Stimulated activated CD4-positive, alpha-beta T cell treated with anti-CD3 and anti-CD28 coated beads, TNF-alpha, amount 100 ng/mL, for 4 hours (primary cell): ENCODE measurements at places on chromosomes 1 and 21.

GRCh38 chr1:201142011-201142848 lies 12.0 kb downstream of the TMEM9 start:
- DNase-seq: no peak

DNA sequence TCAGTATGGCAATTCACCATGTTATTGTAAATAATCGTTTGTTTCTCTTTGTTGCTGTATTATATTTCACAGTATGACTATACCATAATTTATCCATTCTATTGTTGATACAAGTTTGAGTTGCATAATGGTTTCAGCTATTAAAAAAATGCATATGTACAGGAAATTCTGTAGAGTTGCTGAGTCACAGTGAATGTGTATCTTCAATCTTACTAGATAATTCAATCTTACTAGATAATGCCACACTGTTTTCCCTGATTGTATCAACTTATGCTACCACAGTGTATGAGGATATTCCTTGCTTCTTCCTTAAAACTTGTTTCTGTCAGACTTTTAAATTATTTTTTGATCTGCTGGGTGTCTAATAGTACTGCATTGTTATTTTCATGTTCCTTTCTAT lies 3.5 kb upstream of the COA6 start:
- no peak for DNase-seq

GRCh38 chr1:41783189-41783639 lies 135.5 kb downstream of the HIVEP3 start:
- no peak for DNase-seq

DNA sequence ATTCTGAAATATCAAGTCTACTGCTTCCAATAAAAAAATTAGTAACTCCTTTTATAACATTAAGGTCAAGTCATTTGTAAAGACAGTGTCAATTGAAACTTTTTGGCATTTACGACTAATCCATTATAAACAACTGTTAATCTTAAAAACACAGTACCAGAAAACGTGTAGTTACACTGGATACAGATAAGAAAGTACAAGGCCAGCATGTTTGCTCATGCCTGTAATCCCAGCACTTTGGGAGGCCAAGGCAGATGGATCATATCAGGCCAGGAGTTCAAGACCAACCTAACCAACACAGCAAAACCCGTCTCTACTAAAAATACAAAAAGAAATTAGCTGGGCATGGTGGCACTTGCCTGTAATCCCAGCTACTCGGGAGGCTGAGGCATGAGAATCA lies 29.4 kb downstream of the DENND1B start:
- DNase-seq: no peak

DNA sequence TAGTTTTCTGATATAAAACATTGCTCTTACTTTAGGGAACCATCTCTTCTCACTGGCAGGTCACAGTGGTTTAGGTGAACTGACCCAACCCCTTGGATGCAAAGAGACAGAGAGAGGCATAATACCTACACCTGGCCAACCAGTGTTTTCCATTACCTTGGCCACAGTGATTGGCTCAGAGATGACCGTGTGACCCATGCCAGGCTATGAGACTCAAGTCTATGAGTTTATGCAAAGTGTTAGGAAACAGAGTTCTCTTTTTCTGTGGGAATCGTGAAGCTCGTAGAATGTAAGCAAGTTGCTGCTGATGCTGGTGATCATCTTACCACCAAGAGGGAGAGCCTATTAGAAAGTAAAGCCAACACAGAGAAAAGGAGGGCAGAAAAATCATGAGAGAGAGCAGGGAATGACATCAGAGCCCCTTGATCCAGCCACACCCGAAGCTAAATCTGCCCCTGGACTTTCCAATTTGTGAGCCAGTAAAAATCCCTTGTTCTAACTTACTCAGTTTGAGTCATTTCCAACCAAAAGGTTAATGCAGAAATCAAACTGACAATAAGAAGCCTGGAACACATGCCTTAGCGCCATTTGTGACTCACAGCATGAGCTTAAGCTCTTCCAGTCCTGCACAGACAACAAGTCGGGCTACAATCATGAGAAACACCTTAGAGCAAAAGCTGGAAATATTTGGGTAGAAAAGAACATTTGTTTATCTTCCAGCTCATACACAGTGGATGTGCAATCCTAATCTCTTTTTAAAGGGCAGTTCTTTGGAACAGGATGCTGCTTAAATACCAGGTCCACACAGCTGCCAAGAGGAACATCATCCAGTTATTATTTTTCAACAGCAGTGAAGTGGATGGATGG lies 81.3 kb upstream of the KAZN start:
- no peak for DNase-seq

DNA sequence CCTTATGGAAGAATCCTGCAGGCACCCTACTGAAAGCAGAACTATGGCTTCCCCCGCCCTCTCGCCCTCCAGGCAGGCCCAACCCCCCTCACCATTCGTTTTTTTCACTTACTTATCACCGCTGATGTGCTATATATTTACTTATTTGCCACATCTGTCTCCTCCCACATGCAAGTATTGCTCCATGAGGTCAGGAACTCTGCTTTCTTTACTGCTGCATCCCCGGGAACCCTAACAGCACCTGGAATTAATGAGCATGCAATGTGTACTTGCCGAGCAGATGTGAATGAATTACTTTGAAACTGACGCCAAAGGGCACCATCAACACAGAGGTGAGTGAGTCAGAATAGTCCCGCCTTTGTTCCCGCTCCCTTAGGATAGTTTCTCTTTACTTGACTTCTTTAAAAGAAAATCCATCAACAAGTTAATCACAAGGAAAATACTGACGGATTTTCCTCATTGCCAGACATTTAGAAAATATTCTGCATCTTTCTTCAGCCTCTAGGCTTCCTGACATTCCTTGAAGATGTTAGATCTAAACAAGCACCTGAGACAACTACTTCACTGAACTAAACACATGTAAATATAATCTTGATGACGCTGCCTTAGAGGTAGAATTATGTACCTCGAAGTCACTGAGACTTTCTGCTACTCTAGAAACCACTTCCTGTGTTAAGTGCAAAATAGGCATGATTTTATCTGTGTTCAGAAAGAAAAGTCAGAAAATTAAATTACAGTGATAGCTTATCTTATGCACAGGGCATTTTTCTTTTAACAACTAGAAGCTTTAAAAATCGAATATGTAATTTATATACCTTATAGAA lies 17.5 kb upstream of the RAB4A start:
- DNase-seq: no peak

GRCh38 chr1:16286122-16286521 lies 49.1 kb upstream of the CPLANE2 start:
- no peak for DNase-seq

- DNase-seq: no peak
Measured at GRCh38 chr1:165235777-165236291, 120.7 kb downstream of the LMX1A start.

DNA sequence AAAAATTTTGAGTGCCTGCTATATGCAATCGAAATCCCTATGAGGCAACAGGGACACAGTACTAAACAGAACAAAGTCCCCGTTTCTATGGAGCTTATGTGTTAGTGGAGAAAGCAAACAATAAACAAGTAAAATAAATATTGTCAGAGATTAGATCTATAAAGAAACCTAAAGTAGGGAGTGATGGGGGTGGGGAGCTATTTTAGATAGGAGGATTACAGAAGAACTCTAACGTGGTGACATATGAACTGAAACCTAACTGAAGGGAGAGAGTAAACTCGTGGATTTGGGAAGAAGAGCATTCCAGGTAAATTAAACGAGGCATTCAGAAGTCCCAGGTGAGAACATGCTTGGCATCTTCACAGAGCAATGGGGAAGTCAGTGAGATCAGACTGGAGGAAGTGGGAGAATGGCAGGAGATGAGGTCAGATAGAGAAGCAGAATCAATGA lies 154.5 kb downstream of the DENND1B start:
- no peak for DNase-seq

GRCh38 chr21:29718081-29718815 lies 221.5 kb downstream of the GRIK1 start:
- no peak for DNase-seq

DNA sequence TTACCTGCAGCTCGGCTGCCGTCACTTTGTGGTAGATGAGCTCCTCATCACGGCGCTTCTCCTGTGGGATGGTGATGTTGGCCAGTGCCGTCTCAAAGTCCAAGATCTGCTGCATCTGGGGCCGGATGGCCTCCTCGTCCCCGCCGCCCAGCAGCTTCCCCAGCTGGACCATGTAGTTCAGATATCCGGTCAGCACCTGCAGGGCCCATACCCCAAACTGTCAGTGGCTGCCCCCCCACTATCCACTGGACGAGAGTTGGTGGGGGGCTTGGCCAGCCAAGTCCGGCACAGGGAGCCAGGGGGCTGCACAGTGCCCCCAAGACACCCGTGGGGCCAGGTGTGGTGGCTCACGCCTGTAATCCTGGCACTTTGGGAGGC lies 34.3 kb downstream of the ECE1 start:
- DNase-seq: no peak
